ENCODE measurements at places on chromosomes 7 and 10.

DNA sequence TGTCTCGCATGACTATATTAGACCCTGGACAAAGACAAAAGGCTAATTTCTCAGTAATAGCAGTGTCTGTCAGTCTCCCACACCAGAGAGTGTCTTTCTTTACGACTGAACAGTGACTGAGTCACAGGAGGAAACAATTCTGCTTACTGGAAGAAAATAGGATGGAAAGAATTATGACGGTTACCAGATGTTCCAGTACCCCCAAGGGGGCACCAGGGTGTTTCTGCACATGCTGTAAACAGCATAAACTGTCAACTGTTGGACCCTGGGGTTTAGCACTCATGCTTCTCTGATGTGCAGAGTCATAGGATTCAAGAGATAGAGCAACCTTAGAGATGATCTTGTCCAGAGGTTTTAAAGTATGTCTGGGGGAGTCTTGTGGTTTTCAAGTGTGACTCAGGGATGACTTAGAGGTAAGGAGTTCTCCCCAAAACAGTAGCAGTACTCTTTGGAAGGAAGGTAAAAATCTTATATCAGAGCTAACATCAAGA, 291.7 kb downstream of the THSD7A start:
- no peak for DNase-seq

GRCh38 chr10:69352569-69353264, 64.0 kb downstream of the TACR2 start:
- peak; percentile 80 for DNase-seq

GRCh38 chr7:51012569-51013217, 230.0 kb upstream of the GRB10 start:
- no peak for DNase-seq

DNA sequence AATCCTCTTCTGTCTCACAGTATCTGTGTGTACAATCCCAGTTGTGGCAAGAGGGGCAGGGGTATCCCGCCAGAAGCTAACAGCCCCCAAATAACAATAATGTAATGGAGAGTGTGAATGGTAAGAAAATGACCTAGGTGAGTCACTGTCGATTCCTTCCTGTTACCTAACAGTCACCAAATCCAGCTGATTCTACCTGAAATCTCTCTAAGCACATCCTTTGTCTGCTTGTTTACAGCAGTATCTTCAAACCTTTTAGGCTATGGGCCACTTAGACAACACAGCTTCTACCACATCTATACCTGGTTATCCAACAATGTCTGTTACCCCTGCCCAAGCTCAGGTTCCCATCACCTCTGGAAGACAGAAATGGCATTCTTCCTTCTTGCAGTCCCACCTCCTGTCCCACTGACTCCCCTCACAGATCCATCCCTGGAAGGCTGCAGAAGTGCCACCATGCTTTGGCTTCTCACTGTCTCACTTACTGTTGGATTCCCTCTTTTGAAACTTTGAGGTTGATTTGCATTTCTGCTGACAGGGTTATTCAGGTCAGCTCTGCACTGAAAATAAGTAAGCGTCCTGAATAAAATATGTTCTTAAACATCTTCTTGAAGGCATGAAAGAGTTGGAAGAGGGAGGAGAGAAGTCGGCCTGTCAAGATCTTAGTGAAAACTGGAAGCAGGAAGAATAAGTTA, 13.1 kb downstream of the PIP4K2A start:
- no peak for DNase-seq
